Thoracic aorta (tissue), 2 donors: ENCODE measurements at places on chromosomes 11 and 22. TPM values are rescaled to one million over a fixed set of nuclear protein-coding genes. Genes with fewer than 3 reads are reported as not detected.

The RNF26 gene
- total RNA-seq = 11.0 TPM

The SCN4B gene
- 2.4 TPM for total RNA-seq

The DENND6B gene
- total RNA-seq = 4.2 TPM

The JHY gene
- 7.0 TPM for total RNA-seq

The OR52J3 gene
- not detected for total RNA-seq

The NEFH gene
- total RNA-seq = 0.85 TPM

The ISX gene
- not detected for total RNA-seq

The SYCE3 gene
- not detected for total RNA-seq

The TRPM5 gene
- not detected for total RNA-seq

The SLC22A9 gene
- total RNA-seq = not detected

The TIMM10B gene
- total RNA-seq = 47.7 TPM

The ANKRD13D gene
- 66.6 TPM for total RNA-seq

The CTTN gene
- 578 TPM for total RNA-seq

The OR52H1 gene
- 0.81 TPM for total RNA-seq

The EFCAB6 gene
- 2.5 TPM for total RNA-seq

The HBD gene
- total RNA-seq = not detected

The BIK gene
- not detected for total RNA-seq

The LAYN gene
- 25.6 TPM for total RNA-seq

The MRGPRX3 gene
- total RNA-seq = 0.78 TPM

The CCDC89 gene
- 0.81 TPM for total RNA-seq

The OR2AG2 gene
- total RNA-seq = not detected

The GSTT2B gene
- not detected for total RNA-seq

The TUBA8 gene
- total RNA-seq = 2.2 TPM

The SLC7A4 gene
- 1.2 TPM for total RNA-seq

The FREY1 gene
- total RNA-seq = 9.0 TPM

The TMEM121B gene
- total RNA-seq = 2.0 TPM

The APOBEC3G gene
- total RNA-seq = 8.3 TPM

The LDHAL6A gene
- total RNA-seq = not detected

The OR56A1 gene
- not detected for total RNA-seq

The PRG2 gene
- total RNA-seq = 0.54 TPM

The CNGA4 gene
- total RNA-seq = not detected

The OR4A16 gene
- not detected for total RNA-seq

The APOC3 gene
- not detected for total RNA-seq

The APOA1 gene
- not detected for total RNA-seq

The CECR2 gene
- total RNA-seq = not detected
